ENCODE measurements at places on chromosomes 12 and 14.

GRCh38 chr14:76135722-76136121 is 16.0 kb upstream of the GPATCH2L start:
- DNase-seq, result no peak

GRCh38 chr12:75137896-75138295 is 71.7 kb downstream of the KCNC2 start:
- no peak for DNase-seq

DNA sequence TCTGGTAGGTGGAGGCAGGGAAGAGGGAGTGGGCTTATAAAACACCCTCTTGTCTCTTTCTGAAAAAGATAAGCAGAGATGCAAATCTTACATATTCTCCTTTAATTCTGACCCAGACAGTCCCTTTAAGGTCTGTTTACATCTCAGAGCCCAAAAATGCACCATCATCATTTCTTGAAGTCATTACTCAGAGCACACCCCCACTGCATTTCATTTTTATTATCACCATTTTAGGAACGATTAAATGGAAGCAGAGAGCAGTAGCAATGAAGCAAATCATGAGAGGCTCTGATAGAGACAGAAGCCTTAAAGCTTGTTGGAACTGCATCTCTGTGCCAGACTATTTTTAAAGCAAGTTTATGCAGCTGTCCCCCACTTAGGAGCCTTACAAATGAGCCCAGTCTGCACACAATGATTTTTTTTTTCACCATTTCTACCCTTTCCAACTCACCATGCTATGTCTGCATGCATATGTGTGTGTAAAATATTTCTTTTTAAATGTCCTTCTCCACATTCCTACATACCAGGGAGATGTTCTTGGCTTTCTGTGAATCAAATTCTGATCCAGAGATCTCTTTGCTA is 311.0 kb downstream of the GRIN2B start:
- no peak for DNase-seq

DNA sequence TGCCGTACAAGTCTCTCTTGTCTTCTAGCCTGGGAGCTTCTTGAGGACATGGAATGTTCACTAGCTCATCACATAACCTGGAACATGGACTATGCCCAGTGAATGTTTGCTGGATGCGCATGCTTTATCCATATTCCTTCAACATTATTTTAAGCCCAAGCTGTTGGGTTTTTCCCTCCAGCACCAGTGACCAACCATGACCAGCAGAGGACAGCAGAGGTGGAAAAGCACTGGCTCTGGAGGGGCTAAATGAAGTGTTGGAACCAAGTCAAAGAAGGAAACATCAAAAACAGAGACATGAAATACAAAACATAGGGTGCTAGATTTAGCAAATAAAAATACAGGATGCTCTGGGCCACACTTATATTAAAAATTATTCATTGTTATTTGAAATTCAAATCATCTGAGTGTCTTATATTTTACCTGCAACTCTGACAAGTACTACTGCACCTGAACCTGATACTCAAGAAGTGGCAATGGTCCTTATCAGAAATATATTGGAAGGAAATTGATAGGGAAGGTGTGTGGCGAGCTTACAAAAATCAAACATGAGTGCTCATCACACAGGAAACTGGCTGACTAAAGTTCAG is 23.1 kb upstream of the HELB start:
- DNase-seq, result no peak

- no peak for DNase-seq
These were observed 138.3 kb downstream of the PLXNC1 start for GRCh38 chr12:94286583-94287244.

DNA sequence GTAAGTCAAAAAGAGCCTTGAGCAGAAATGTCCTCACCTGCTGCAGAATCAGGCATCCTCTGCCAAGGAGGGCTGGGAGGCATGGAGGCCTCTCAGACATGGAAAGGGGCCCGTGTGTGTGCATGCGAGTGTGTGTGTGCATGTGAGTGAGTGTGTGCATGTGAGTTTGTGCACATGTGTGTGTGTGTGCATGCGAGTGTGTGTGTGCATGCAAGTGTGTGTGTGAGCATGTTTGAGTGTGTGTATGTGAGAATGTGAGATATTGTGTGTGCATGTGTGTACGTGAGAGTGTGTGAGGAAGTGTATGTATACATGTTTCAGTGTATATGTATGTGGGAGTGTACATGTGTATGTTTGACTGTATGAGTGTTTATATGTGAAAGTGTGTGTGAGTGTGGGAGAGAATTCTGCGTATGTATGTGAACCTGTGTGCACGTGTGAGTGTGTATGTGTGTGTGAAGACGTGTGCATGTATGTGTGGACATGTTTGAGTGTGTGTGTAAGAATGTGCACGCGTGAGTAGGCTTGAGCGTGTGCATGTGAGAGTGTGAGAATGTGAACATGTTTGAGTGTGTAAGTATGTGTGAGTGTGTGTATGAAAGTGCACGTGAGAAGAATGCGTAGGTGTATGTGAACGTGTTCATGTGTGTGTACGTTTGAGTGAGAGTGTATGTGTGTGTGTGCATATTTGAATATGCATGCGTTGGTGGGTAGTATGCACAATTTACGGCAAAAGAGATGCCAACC is 90.8 kb downstream of the TBX5 start:
- no peak for DNase-seq

DNA sequence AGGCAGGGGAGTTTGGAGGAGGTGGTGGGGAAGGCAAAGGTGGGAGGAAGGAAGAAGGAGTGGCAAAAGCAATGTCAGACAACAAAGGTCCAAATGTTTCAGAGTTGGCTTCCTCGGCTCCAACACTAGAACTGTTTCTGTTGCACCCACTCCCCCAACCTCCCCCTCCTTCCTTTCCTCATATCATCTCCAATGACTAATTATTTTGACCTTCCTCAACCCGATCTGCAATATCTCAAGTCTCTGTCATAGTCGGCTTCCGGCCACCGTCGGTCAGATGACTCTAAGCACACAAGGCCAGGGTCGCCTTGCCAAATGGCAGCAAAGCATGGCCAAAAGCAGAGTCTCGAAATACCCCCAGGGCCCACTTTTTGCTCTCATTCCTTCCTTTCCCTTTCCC is 637.0 kb upstream of the TBX3 start:
- no peak for DNase-seq

DNA sequence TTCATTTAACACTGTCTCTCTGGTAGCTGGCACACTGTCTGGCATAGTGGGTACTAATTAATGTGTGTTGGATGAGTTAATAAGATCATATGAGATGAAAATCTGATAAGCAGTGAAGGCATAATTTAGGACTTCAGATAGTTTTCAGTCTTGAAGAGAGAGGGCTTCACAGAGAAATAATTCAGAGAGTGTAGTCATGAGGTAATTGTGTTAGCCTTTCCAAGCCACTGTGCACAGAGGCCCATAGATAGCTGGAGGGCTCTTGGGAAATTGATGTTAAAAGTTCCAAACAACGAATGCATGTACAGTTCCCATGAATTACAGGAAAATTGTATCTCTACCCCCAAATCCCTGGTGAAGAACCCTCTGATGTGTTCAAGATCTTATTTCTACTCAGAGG is 133.8 kb upstream of the HMGA2 start:
- no peak for DNase-seq

- DNase-seq, result no peak
These were observed 1.8 kb upstream of the RCOR1 start for GRCh38 chr14:102590667-102591099.

- no peak for DNase-seq
These were observed 1214.9 kb downstream of the GALC start for GRCh38 chr14:86777963-86778602.

GRCh38 chr12:120121766-120122293 is 5.3 kb upstream of the RAB35 start:
- DNase-seq, result no peak

GRCh38 chr12:112419297-112420133 is 768 bp downstream of the PTPN11 start:
- DNase-seq, result no peak

- DNase-seq, result no peak
These were observed 83.1 kb downstream of the KICS2 start for GRCh38 chr12:64139021-64139420.

- no peak for DNase-seq
These were observed 12.5 kb downstream of the RTL1 start for GRCh38 chr14:100891051-100891450.

DNA sequence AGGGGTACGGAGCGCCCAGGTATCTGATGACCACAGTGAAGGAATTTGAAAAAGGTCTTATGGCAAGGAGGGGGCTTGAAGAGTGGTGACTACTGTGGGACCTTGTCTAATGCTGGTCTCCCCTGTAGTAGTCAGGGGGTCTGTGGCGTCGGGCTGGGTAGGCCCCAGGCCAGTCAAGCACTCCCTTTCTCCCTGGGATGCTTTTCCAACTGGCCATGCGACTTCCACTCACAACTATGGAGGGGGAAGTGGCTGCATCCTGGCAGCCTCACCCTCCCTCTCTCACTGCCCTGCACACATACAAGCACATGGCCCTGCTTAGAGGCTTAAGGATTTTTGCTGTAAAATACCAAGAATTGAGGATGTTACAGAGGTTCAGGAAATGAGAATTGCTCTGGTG is 4.1 kb downstream of the TSPAN11 start:
- no peak for DNase-seq

- DNase-seq, result no peak
These were observed 24.2 kb downstream of the CCDC92 start for GRCh38 chr12:123948401-123948795.

DNA sequence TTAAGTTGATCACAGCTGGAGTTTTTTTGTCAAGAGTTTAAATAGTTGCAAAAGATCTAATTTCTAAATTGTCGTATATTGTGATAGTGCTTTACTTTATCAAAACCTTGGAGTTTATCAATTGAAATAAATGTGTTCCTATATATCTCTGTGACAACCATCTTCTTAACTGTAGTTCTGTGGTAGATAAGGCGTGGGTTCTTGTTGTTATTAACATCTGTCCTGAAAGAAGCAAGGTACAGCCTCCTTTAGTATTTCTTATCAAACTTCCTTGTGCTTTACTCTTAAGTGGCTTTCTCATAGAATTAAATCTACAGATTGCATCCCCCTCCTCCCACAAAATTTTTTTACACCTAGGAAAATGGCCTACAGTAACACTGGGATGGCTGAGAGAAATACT is 7.3 kb downstream of the SCYL2 start:
- no peak for DNase-seq

GRCh38 chr12:452667-453210 is 7.0 kb upstream of the B4GALNT3 start:
- DNase-seq, result peak; percentile 80

GRCh38 chr14:72653026-72653425 is 240.9 kb downstream of the DPF3 start:
- no peak for DNase-seq

GRCh38 chr12:128791395-128792322 is 32.1 kb downstream of the SLC15A4 start:
- DNase-seq, result no peak

GRCh38 chr14:37122288-37122687 is 50.1 kb downstream of the SLC25A21 start:
- DNase-seq, result no peak

GRCh38 chr14:104595911-104596450 is 8.6 kb downstream of the TMEM179 start:
- DNase-seq, result no peak

DNA sequence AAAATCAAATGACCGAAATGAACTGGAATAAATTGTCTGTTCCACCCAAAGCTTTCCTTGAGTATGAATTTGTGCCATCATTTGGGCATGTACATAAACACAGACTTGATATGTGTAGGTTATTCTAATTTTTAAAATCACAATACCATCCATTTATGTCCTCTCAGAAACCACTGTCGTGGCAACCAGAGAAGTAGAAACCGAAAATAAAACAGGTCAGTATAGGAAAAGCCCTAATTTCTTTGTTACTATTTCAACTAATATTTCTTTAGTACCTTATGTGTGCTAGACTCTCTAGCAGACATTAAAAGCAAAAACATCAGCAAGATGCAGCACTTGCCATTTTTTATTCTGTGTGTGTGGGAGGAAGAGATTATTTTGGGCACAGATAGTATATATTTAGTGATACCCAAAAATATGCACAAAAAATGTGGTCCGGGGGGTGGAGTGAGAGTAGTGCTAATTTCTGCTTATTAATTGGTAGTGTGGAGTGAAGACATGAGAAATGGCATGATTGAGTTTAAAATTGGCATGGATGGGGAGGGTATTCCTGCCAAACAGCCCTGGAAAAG is 130.8 kb upstream of the CNTN1 start:
- no peak for DNase-seq

DNA sequence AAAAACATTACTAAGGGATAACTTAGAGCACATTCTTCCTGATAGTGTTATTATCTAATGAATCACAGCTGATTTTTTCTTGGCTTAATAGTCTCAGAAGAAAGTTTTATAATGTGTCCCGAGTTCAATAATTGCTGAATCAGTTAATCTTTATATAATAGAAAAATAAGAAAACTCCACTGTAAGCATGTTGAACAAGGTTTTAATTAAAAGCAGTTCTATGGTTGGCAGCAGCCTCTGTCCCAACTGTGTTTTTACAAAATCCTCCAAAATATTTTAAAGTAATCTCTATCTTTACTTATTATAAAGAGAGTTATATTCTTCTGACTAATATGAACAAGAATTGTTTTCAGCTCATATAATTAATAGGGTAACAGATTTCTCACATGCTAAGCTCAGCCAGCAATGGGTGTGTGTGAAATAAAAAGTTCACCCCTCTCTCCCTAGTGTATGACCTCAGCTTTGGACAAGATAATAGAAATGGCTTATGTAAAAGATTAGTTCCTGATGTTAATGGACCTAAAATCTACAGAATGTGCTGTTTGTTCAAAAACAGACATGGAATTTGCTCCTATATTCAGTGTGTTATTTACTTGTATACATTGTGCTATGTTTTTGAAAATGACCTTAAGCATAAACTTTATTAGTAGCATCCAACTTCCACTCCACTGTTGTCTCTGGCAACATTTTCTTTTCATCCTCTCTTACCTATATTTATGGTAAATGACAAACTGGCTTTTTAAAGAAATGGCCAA is 67.1 kb upstream of the DCN start:
- no peak for DNase-seq

DNA sequence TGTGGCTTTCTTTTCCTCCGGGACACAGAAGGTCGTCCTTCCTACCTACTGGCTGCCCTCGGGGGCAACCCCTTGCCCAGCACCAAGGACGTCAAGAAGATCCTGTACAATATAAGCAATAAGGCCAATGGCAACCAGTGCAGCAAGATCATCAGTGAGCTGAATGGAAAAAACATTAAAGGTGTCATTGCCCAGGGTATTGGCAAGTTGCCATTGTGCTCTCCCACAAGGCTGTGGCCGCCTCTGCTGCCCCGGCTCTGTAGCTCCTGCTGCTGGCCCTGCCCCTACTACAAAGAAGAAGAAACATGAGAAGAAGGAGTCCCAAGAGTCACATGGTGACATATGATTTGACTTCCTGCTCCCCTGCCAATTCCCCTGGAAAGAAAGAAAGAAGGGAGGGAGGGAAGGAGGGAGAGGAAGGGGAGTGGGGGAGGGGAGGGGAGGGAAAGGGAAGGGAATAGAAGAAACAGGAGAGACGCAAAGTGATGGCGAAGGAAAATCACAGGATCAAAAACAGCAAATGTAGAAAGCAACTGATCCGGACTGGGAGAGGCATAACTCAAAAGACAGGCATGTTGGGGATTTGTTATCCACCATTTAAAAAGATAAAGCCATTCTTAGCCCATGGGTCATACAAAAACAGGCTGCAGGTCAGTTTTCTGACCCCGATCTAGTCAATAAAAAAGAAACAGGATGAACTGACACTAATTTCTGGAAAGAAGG is 61.3 kb upstream of the RESF1 start:
- no peak for DNase-seq
